ENCODE measurements at places on chromosomes 3 and 15. TPM values are rescaled to one million over a fixed set of nuclear protein-coding genes. Genes with fewer than 3 reads are reported as not detected.
A peak's percentile ranks its signal among the peaks of the same experiment; 100 is the strongest.

DNA sequence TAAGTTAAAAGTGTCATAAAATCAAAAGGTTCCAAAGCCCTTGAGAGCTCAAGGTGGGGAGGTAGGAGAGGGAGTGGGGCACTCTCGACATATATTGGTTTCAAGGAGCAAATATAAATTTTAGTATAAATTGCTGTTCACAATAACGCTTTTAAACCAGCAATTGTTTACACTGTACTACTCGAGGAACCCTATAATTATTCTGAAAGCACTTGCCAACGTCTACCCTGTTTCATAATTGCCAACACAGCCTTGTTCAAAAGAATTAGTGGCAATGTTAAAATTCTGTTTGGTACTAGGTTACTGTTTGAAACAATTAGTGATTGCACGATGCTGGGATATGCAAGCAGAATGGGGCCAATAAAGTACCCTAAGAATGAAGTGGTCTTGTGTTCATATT, 76.3 kb upstream of the ICE2 start:
- H3K36me3 ChIP-seq = peaks cover 41% of the 10 kb centered on the region
- H3K4me3 ChIP-seq = no peak overlapping the region
- DNase-seq = no peak
- H3K27ac ChIP-seq = peak overlapping the region; percentile 61
- peaks cover 87% of the 10 kb centered on the region for H3K4me1 ChIP-seq

GRCh38 chr3:64167351-64167750, 57.9 kb downstream of the PRICKLE2 start:
- H3K4me1 ChIP-seq = no peaks in the 10 kb centered on the region
- no peak for DNase-seq
- H3K27me3 ChIP-seq = peaks cover 4% of the 10 kb centered on the region
- no peak overlapping the region for H3K27ac ChIP-seq

PIK3CB gene
- 22.0 TPM for total RNA-seq

TTC23 gene
- total RNA-seq = 5.0 TPM

GRCh38 chr3:87173776-87174175, 53.3 kb upstream of the CHMP2B start:
- H3K4me1 ChIP-seq = no peaks in the 10 kb centered on the region
- no peak for DNase-seq
- H3K27ac ChIP-seq = no peak overlapping the region

PIGX gene
- 49.7 TPM for total RNA-seq

RNU5B-1 gene
- not detected for total RNA-seq

DNA sequence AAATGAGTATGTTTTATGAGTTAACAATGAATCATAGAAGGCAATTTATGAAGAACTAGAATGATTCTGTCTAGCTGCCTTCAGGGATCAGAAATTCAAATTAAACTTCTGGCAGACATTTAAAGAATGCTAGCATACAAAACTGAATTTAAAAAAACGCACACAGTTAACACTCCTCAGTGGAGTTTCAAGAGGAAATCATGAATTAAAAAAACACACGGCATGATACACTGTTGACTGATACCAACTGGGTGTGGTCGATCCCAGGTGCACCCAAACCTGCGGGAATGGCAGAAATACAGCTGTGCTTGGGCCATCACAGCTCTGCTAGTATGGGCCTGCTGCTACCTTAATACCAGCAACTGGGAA, 526.0 kb downstream of the FOXP1 start:
- peak overlapping the region; percentile 77 for H3K27ac ChIP-seq
- DNase-seq = no peak
- peaks cover 47% of the 10 kb centered on the region for H3K36me3 ChIP-seq
- H3K4me3 ChIP-seq = peak overlapping the region; percentile 58

UNC13C gene
- not detected for total RNA-seq

DNA sequence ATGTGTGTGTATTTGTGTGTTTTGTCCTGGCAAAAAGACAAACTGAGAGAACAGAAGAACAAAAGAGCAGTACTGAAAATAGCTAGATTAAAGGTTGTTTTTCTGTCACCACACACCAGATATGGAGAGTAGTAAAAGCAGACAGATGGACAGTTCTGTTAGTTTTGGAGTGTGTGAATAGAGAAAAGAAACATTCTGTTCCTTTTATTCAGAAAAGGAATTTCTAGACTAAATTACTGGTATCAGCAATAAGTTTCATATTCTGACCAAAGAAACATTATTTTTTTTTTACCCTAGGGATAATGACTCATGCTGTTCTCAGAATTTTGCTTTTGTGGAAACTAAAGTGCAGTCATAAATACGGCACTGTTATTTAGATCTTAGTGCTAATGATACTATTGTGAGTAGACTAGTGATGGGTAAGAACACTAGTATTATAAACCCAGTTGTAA, 32.9 kb downstream of the PIK3CA start:
- no peaks in the 10 kb centered on the region for H3K4me1 ChIP-seq
- no peaks in the 10 kb centered on the region for H3K36me3 ChIP-seq
- DNase-seq = no peak
- H3K27ac ChIP-seq = peak overlapping the region; percentile 46
- H3K4me3 ChIP-seq = no peak overlapping the region

- no peak overlapping the region for H3K27ac ChIP-seq
- H3K4me1 ChIP-seq = no peaks in the 10 kb centered on the region
- no peak for DNase-seq
- peaks cover 2% of the 10 kb centered on the region for H3K27me3 ChIP-seq
These were observed 46.2 kb downstream of the WNT7A start for GRCh38 chr3:13833506-13834257.

DNA sequence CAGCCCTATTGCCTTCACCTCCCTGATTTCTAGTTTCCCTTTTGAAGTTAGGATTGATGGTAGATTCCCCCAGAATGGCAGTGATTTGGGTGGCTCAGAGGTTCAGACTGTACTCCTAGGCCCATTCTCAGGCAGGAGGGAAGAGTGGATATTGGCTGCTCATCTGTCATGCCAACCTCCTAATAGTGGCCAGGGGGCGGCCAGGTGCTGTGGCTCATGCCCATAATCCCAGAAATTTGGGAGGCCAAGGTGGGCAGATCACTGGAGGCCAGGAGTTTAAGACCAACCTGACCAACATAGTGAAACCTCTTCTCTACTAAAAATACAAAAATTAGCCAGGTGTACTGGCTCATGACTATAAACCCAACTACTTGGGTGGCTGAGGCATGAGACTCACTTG, 11.3 kb downstream of the RRP9 start:
- H3K4me1 ChIP-seq = no peaks in the 10 kb centered on the region
- peaks cover 19% of the 10 kb centered on the region for H3K36me3 ChIP-seq
- H3K27me3 ChIP-seq = no peaks in the 10 kb centered on the region
- no peak overlapping the region for H3K27ac ChIP-seq
- DNase-seq = no peak

ADAMTS9 gene
- total RNA-seq = not detected

- peaks cover 19% of the 10 kb centered on the region for H3K36me3 ChIP-seq
- H3K4me1 ChIP-seq = peaks cover 25% of the 10 kb centered on the region
- no peak for DNase-seq
- H3K27ac ChIP-seq = no peak overlapping the region
- no peak overlapping the region for H3K4me3 ChIP-seq
These were observed 8.4 kb downstream of the ABHD2 start for GRCh38 chr15:89096664-89097063.

- peaks cover 12% of the 10 kb centered on the region for H3K4me1 ChIP-seq
- H3K36me3 ChIP-seq = no peaks in the 10 kb centered on the region
- peaks cover 2% of the 10 kb centered on the region for H3K27me3 ChIP-seq
- no peak for DNase-seq
- H3K4me3 ChIP-seq = no peak overlapping the region
These were observed 120.8 kb upstream of the RAP2B start for GRCh38 chr3:153041181-153041580.

DNA sequence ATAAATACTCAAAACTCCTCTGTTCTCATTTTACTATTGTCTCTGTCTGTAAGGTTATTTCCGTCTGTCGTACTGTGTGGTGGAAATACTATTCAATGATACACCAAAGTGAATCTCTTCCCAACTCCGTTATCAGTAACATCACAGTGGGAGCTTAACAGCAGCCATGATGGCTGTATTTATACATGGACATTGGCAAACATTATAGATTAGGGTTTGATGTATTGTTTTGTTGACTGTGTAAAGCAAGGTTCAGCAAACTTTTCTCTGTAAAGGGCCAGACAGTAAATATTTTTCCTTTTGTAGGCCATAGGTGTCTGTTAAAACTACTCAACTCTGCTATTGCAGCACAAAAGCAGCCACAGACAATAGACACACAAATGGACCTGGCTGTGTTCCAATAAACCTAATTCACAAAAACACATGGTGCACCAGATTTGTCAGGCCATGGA, 23.2 kb downstream of the LIPC start:
- H3K4me3 ChIP-seq = peak overlapping the region; percentile 0
- peaks cover 7% of the 10 kb centered on the region for H3K36me3 ChIP-seq
- no peak for DNase-seq
- no peaks in the 10 kb centered on the region for H3K27me3 ChIP-seq

DNA sequence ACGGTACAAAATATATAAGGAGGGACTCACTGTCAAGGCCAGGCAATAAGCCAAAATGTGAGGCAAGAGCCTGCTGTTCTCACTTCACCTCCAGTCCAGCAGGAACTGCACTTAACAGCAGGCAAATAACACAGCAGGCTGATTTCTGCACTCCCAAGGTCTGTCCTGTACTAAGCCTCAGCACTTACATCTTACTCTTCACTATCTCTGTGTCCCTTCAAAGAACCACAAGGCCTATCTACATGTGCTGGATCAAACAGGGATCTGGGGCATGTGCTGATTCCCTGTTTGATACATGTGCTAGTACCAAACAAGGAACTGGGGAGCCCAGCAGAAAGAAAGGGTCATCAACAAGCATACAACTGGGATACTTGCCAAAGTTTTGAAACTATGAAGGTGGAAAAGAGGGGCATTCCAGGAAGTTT, 22.2 kb downstream of the UACA start:
- no peaks in the 10 kb centered on the region for H3K36me3 ChIP-seq
- no peak overlapping the region for H3K4me3 ChIP-seq
- no peak overlapping the region for H3K27ac ChIP-seq
- no peaks in the 10 kb centered on the region for H3K4me1 ChIP-seq
- DNase-seq = no peak
